Smooth muscle cell of the brain vasculature (primary cell): ENCODE measurements at places on chromosomes 3 and 15.
A peak's percentile ranks its signal among the peaks of the same experiment; 100 is the strongest.

GRCh38 chr3:14784087-14784681 lies 34.6 kb upstream of the FGD5 start:
- DNase-seq = no peak

DNA sequence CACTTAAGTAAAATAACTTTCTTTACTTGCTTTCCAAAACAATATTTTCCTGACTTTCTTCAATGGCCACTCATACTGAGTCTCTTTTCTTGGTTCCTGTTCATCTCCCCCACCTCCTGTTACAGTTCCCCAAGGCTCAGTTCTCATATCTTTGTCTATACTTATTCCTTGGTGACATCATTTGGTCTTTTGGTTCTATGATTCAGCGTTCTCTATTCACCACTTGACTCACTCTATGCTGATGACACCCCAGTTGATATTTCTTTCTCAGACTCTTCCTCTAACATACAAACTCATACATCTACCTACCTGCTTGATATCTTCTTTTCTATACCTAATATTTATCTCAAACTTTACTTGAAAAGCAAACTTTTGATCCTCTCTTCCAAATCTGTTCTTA lies 85.0 kb upstream of the P3H2 start:
- DNase-seq = no peak

DNA sequence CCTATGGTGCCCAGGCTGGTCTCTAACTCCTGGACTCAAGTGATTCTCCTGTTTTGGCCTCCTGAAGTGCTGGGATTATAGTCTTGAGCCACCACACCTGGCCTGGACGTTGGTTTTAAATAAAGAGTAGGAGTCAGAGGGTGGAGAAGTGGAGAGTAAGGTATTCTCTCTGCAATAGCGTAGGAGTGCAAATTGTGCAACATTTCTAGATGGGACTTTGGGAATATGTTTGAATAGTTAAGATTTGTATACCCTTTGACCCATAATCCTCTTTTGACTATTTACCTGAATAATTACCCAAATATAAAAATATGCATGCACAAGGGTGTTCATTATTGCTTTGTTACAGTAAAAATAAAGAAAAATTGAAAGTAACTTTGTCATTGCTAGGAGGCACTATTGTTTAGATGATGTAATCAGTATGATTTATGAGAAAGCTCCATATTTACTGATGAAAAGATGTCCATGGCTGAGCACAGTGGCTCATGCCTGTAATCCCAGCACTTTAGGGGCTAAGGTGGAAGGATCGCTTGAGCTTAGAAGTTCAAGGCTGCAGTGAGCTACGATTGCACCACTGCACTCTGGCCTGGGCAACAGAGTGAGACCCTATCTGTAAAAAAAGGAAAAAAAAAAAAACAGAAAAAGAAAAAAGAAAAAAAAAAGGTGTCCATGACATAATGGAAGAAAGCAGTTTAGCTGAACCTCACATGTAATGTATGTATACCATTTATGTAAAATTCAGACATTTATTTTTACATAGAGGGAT lies 15.1 kb upstream of the XYLB start:
- DNase-seq = no peak

DNA sequence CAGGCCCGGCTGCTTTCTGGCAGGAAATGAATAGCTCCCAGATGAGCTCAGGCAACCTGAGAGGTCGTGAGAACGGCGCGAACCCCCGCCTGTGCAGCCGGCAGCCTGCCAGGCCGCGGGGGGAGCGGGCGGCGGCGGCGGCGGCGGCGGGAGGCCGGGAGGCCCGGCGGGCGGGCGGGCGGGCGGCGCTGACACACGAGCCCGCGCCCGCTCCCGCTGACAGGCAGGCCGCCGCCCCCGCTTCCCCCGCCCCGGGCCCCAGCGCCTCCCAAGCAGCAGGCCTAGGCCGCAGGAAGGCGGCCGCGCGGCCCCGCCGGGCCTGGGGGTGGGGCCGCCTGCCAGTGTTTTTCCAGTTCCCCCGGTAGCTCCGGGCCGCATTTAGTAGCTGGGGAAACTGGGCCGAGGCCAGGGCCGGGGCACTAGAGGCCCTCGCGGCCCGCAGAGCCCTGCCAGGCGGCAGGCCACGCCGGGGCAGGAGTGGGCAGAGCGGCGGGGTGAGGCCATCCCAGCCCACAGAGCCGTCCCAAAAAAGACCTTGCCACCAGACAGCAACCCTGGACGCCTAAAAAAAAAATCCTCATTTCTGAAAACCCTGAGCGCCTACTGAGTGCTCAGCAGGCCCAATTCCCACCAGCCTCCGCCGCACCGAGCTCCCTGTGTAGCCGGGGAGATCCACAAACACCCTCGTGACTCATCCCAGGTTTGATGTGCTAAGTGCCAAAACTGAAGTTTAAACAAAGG lies 5.6 kb downstream of the HES1 start:
- DNase-seq = peak; percentile 83

DNA sequence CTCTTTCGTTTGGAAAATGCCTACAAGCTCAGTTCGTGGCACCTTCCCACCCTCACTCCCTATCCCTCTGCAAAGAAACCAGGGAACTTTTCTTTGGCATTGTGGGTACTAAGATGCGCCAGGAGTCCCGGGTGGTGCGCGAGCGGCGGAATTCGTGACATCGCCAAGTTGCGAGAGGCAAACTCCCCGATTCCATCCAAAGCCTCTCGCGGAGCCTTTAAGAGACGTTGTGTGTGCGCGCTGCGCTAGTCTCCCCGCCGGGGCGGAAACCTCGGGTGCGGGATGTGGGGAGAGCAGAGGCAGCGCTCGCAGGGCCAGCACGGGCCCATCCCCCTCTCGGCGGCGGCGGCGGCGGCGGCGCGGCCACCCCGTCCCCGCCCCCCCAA lies 443 bp upstream of the NR2F2 start:
- peak; percentile 41 for DNase-seq

DNA sequence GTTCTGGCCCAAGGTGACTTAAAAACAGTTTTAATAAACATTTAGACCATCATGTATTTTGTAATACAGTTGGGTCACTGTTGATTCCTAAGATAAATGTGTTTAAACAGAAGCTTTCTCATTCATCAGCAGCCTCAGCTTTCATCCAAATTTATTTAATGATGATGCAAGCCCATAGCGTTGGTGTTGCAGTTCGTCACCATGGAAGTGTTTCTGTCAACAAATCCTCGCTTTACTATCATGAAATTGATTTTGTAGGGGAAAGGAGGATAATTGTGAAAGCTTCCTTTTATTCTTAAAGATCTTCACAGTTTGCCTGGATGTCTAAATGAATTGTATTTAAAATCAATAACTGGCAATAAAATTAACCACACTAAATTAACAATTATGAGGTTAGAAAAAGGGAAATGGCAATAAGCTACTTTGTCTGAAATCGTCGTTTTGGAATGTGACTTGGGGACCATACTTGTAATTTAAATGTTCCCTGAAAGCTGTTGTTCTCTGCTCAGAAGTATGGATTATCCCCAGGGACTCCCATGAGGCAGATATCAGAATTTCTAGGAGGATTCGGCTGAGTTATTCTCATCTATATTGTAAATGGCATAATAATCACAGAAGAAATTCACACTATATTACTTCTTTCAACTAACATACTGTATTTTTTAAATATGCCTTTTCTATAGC lies 29.0 kb downstream of the CMSS1 start:
- DNase-seq = no peak

DNA sequence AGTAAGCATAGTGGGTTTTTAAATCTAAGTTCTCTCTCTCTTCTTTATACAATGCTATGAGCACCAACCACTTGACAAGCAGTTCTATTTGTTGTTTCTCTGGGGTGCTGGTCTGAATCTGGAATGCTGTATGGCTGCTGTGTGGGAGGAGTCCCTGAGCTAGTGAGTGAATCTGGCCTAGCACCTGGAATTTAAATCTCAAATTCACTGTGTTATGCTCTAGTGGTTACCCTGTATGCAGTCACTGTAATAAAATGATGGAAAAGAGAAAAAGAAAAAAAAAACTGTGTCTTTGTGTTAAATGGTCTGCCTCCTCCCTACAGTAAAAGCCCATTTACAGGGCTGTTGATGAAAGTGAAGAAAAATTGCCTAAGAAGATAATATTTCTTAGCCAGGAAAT lies 155.0 kb downstream of the ATP8B4 start:
- no peak for DNase-seq

- no peak for DNase-seq
These were observed 12.6 kb downstream of the KAT2B start for GRCh38 chr3:20052851-20053250.

- no peak for DNase-seq
These were observed 31.0 kb upstream of the ADCY5 start for GRCh38 chr3:123479891-123480290.

GRCh38 chr3:47356201-47356600 lies 24.6 kb upstream of the PTPN23 start:
- no peak for DNase-seq

DNA sequence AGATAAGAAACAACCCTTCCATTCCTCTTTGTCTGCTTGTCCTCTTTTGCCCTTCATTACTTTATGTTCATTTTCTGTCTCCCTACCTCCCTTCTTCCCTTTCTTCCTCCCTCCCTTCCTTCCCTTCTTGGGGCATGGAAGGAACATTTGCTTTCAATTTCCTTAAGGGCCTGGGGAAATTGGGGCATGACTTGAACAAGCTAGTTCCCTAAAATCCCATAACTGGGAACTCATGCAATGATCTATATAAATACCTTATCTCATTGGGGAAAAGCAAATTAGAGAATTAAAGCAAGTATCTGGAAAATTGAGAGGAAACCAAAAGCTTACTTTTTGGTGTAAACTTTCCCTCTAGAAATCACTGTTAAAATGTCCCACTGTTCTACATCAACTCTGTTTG lies 35.7 kb downstream of the BOC start:
- no peak for DNase-seq

GRCh38 chr3:140629357-140630137 lies 48.3 kb upstream of the TRIM42 start:
- peak; percentile 73 for DNase-seq

GRCh38 chr3:37082317-37082716 lies 89.0 kb downstream of the MLH1 start:
- no peak for DNase-seq

DNA sequence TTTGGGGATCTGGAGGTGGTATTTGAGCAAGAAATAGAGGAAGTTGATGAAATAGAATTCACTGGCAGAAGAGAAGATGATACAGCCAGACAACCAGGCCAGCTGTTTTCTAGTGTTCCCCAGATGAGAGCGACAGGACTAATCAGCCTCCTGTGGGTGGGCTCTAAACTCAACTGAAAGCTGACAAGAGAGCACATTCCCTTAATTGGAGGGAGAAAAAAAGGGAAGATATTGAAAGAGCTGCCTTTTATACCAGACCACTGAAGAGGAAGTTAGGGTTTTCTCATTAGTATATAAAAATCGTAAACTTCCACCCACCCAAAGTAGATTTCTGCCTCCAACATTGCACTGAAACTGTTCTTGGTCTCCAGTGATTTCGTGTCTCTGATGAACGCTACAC lies 6.5 kb upstream of the TM4SF19 start:
- no peak for DNase-seq

- no peak for DNase-seq
These were observed 51.8 kb upstream of the PLXND1 start for GRCh38 chr3:129658110-129658843.

GRCh38 chr3:46360907-46361306 lies 7.0 kb downstream of the CCR2 start:
- no peak for DNase-seq

- DNase-seq = no peak
These were observed 1.4 kb upstream of the AP4E1 start for GRCh38 chr15:50906954-50907600.

DNA sequence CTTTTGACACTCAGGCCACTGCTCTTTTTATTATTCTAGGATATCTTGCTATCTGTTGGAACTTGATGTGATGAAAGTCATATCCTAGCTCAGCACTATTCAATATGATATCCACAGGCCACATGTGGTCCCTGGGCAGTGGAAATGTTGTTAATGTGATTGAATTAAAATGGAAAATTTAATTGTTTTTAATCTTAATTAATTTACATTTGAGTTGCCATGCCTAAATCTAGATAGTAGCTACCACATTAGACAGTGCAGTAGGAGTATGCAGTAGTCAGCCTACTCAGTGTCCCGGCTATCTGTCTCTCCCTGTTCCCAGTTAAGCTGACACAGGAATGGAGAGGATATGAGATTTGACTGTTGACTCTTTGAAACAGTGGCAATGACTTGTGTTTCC lies 460.2 kb downstream of the GBE1 start:
- no peak for DNase-seq

- no peak for DNase-seq
These were observed 13.5 kb downstream of the SLC28A2 start for GRCh38 chr15:45265506-45265905.

DNA sequence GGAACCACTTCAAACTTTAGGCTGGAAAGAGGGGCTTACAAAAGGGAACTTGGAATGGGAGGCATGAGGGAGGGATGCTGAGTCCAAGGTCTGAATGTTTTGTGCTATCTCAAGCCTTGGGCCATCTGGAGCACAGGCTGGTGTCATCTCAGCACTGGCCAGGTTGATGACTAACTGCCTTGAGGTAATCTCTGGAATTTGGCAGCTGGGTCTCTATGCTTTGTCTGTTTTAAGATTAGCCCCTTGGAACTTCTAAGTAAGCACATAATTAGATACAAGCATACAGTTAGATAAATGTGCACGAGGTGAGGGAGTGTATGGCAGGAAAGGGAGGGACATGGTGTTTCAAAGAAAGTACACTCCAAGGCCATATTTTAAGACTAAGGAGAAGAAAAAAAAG lies 252.4 kb upstream of the CCDC54 start:
- no peak for DNase-seq

DNA sequence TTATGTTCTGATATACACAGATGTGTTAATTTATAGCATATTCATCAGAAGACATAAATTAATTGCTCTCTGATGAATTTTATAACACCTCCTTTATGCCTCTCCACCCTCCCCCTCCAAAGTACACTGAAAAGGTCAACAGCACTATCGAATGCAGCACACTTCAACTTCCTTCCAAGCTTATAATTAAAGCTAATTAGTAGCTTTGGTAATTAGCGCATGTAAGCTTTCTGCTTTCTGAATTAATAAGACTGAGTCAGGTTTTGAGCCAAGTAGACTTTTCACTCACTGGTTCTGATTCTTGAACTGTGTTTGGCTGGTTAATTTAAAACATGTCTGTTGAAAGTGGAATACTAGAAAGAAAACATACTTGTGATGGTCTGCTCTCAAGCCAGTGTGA lies 760.8 kb upstream of the CFAP20DC start:
- DNase-seq = no peak

DNA sequence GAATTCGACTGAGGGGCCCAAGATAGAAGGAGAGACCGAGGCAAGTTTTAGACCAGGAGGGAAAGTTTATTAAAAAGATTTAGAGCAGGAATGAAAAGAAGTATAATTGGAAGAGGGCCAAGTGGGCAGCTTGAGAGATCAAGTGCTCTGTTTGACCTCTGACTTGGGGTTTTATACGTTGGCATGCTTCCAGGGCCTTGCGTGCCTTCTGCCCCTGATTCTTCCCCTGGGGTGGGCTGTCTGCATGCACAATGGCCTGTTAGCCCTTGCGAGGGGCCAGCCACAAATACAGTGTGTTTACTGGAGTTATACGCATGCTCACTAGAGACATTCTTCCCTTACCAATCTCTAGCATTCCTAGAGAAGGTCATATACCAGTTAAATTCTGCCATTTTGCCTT lies 70.7 kb upstream of the LARS2 start:
- DNase-seq = no peak
